Pulmonary artery endothelial cell (primary cell): ENCODE measurements at places on chromosomes 1 and 21. TPM values are rescaled to one million over a fixed set of nuclear protein-coding genes. Genes with fewer than 3 reads are reported as not detected.

The RNF223 gene
- total RNA-seq, result not detected in 2 replicates

The TMOD4 gene
- not detected in 2 replicates for total RNA-seq

The KPRP gene
- not detected in 2 replicates for total RNA-seq

The GPR153 gene
- total RNA-seq, result 1.8 and 2.5 TPM in 2 replicates

The MANEAL gene
- 0.40 and 0.88 TPM in 2 replicates for total RNA-seq

The LCE3E gene
- total RNA-seq, result not detected in 2 replicates
